ENCODE measurements at places on chromosomes 1 and 21. TPM values are rescaled to one million over a fixed set of nuclear protein-coding genes. Genes with fewer than 3 reads are reported as not detected.
A peak's percentile ranks its signal among the peaks of the same experiment; 100 is the strongest.

- no peak for DNase-seq
These were observed 18.7 kb downstream of the TMEM53 start for GRCh38 chr1:44655609-44656008.

GRCh38 chr1:3983181-3983580 is 83.1 kb upstream of the C1orf174 start:
- no peak for DNase-seq

GRCh38 chr1:76122271-76122670 is 47.7 kb downstream of the ST6GALNAC3 start:
- no peak for DNase-seq

GRCh38 chr1:150486966-150487762 is at the start of gene TARS2:
TARS2 (plus strand) TSS chr1:150487419; CDS start chr1:150487451, 32 bp downstream.
- DNase-seq, result peak; percentile 97

GRCh38 chr1:93304716-93305138 is 41.0 kb upstream of the DR1 start:
- DNase-seq, result peak; percentile 48

DNA sequence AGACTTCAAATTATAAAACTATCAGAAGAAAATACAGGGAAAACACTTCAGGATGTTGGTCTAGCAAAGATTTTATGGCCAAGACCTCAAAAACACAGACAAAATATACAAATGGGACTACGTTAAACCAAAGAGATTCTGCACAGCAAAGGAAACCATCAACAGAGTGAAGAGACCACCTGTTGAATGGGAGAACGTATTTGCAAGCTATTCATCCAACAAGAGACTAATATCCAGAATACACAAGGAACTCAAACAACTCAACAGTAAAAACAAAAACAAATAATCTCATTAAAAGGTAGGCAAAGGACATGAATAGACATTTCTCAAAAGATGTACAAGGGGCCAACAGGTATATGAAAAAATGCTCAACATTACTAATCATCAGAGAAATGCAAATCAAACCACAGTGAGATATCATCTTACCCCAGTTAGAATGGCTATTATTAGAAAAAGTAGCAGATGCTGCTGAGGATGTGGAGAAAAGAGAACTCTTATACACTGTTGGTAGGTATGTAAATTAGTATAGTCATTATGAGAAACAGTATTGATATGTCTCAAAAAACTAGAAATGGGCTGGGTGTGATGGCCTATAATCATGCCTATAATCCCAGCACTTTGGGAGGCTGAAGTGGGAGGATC is 112.6 kb downstream of the LRIG2 start:
- no peak for DNase-seq

DNA sequence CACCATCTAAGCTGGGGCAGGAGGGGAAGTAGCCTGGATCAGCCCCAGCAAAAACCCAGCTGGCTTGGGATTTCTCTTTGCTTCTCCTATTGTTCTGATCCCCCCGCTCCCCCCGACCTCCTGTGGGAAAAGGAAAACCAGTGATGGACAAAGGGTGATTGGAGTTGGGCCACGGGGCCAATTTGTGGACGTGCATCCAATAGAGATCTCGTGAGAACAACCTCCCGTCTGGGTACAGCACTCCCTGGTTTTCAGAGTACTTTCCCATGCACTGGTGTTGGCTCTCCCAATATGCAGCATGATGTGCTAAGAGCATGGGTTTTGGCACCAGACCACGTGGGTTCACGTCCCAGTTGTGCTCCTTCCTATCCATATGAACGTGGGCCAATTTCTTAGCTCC is 9.0 kb downstream of the BLACAT1 start:
- DNase-seq, result no peak

HPCAL4 gene
- polyA plus RNA-seq, result 0.13 TPM
